ENCODE measurements at places on chromosomes 16 and 17.
A peak's percentile ranks its signal among the peaks of the same experiment; 100 is the strongest.

- DNase-seq: no peak
Measured at GRCh38 chr16:3004781-3005284, 7.9 kb upstream of the CLDN9 start.

DNA sequence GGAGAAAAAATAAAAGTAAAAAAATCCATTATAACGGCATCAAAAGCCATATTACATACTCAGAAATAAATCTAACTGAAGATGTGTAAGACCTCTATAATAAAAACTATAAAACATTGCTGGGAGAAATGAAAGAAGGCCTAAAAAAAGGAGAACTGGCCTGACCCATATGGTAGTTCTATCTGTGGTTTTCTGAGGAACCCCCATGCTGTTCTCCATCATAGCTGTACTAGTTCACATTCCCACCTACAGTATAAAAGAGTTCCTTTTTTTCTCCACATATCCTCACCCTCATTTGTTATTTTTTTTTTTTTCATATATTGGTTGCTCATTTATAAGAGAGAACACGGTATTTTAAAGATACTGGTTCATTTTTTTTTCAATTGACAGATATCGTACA is 191.8 kb downstream of the STX8 start:
- no peak for DNase-seq

DNA sequence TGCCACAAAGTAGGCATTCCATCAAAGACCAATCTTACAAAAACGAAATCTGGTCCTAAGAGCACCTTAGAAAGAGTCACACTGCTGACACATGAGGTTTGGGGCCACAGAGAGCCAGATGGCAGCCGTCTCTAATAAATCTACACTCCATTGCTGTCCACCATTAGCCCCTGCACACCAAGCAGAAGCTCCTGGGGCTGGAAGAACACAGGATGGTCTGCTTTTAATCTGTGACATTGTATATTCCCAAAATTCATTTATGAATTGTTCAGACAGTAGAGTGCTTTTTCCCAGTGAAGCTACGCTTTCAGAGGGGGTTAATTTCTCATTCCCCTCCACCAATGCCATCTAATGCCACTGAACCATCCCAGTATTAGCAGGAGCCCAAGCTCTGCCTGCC is 1.6 kb downstream of the CYB561 start:
- no peak for DNase-seq

DNA sequence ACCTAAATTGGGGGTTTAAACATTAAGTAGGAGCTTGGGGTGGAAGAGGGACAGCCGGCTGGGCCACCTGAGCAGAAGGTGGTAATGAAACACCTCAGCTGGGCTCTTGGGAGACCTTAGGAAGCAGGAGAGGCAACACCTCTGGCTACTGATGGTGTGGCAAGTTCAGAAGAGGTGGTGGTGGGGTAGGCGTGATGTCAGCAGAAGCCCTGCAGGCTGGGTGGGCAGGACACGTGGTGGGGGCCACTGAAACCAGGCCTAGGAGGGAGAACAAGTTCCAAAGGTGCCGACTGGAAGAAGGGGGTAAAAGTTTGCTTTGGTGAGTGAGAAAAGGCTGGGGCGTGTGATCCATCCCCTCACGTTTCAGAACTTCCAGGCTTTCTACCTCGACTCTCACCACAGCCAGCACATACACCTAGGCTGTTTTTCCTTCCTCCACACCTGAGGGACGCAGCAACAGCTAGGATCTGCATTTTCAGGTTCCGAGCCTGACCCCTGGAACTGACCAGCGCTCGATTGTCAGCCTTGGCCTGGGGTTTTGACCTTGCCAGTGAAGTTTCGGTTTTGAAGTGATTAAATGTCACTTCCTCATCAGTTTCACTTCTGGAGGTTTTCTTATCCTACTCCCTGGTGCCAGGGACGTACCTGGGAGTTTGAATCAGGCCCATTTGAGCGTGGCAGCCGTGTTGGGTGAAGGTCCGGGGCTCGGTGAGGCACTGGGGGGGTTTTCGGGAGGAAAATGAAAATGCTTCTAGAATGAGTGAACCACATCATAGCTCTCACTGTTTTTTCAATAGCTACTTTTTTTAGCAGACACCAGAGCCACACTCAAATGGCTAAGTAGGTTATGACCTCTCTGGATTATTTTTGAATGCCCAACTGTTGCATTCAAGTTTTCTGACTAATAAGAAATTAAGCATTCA is 10.0 kb downstream of the SNN start:
- no peak for DNase-seq

- no peak for DNase-seq
Measured at GRCh38 chr17:78384479-78385175, 6.2 kb downstream of the PGS1 start.

- DNase-seq: no peak
Measured at GRCh38 chr17:79202480-79202879, 127.9 kb downstream of the ENGASE start.

GRCh38 chr17:29682054-29682453 is 59.3 kb upstream of the CORO6 start:
- DNase-seq: no peak

DNA sequence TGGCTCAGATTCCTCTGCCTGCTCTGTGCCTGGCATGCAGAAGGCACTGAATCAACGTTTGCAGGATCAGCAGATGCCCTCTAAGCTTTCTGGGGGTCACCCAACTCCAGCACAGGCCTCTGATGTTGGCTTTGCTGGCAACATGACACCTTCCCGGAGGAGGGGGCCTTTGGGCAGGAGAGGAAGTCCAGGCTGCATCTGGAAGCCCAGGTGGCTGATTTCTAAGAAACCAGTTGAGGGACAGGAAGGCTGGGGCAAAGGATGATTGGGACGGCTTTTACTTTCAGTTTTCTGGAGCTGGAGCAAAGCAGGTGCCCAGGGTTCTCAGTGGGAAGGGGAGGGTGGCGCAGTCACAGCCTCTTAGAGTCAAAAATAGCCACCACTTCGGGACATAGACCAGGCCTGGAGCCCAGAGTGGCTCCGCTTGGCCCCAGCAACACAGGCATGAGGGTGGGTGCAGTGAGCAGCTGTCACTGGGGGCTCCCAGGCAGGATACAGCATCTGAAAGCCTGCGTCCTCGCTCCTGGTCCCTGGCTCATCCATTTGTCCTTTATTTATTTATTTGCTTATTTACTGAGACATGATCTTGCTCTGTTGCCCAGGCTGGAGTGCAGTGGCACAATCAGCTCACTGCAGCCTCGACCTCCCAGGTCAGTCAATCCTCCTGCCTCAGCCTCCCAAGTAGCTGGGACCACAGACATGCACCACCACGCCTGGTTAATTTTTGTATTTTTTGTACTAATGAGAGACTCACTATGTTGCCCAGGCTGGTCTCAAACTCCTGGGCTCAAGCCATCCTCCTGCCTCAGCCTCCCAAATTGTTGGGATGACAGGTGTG is 15.1 kb downstream of the SOCS1 start:
- DNase-seq: no peak

DNA sequence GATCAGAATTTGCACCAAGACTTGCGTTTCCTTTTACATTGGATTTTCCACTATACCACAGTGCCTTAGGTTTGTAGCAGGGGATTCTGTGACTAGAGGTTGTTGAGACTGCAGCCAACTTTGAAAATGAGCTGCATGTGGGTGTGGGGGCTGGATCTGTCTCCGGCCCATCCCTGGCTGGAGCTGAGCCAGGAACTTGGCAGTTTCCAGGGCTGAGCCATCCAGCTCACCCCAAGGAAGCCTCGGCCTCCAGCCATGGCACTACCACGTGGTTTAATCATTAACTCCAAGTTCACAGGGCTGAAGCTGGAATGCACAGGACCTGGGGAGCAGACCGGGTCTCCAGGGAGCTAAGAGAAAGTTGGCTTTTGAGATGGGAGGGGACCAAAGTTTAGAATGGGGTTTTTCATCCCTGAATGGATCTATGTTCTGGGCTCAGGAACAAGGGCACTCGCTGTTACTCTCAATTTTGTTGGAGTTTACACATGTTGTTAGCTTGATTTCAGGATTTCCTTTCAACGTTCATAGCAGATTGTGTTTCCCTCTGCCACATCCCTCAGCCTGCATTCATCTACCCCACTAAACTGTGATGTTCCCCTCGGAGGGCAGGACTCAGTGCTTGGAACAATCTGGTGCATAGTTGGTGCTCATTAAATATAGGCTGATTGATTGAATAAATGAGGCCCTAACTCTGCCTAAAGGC is 42.3 kb upstream of the HNF1B start:
- DNase-seq: peak; percentile 97

DNA sequence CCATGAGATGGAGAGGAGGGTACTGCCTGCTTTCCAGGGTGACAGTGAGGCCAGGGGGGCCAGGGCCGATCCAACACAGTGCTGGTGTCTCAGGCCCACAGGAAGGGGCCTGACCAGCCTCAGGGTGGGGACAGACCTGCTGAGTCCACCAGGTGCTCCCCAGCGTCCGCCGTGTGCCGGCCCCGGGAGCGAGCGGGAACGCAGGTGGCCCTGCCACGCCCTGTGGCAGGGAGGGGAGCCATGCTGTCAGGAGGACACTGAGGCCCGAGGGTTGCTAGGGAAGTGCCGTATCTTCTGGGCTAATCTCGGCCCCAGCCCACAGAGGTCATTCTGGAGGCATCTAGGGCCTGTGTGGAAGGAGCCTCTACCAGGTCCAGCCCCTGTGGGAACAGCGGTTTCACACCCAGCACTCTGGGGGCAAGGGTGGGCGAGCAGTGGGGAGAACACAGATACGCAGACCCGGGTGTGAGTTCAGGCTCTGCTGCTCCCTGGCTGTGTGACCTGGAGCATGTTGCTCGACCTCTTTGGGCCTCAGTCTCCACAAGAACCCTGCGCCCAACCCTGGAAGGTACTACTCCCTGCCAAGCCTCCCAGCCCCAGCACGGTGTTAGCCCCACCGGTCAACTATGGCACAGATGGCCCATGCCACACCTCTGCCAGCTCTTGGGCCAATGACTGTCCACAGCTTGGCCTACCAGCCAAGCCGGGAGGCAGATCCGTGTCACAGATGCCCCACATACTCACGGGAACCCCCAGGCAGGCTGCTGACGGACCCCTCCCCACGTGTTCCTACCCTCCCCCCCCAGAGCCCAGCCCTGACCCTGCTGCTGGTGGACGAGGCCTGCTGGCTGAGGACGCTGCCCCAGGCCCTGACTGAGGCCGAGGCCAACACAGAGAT is 43.9 kb upstream of the ZC3H18 start:
- DNase-seq: no peak

GRCh38 chr17:44105941-44106340 is 17.5 kb downstream of the HDAC5 start:
- no peak for DNase-seq

GRCh38 chr16:72936408-72936807 is 111.5 kb downstream of the ZFHX3 start:
- no peak for DNase-seq

DNA sequence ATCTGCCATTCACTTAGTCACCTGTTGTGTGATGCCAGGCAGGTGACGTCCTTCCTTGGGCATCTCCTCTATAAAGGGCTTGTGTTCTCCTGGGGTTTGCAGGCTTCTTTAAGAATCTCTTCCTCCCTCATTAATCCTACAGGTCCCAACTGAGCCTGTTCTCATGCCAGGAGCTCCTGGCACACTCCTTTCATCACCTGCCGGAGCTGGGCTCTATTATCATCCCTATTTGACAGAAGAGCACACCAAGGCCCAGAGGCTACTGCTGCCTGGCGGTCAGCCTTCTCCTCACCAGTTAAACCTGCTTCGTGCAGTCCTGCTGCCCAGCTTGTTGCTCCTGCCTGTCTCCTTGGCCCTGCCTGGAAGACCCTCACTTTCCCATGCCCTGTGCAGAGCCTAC is 51.2 kb downstream of the RAI1 start:
- no peak for DNase-seq

- DNase-seq: no peak
Measured at GRCh38 chr17:7997186-7997585, 5.2 kb upstream of the GUCY2D start.

DNA sequence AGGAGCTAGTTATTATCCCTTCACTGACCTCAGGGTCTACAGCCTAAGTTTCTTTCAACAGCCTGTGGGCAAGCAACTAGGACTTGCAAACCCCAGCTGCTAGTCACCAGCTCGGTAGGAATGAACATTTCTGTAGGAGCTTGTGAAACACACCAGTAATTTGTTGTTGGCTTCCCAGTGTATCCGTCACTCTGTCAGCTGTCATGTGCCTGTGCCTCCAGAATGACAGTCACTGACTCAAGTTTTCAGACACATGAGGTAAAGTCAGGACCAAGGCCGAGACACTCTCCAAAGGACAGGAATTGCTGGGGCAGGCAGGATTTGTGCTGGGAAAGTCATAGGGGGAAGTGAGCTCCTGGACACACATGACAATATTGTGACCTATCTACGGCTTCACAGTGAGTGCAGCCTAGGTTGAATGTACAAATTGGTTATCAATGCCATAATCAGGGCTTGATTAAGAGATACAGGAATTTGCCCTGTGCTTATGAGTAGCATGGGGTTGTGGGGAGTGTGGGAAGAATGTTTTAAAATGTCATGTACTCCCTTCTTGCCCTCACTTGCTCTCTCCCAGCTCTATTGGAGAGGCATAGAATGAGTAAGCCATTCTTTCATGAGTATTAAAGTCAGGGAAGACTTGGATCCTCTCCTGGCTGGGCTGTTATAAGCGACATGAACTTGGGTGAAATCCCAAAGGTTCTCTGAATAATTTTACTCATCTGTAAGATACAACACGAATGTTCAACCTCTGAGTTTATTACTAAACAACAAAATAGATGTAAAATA is 391.4 kb downstream of the UTP18 start:
- no peak for DNase-seq

DNA sequence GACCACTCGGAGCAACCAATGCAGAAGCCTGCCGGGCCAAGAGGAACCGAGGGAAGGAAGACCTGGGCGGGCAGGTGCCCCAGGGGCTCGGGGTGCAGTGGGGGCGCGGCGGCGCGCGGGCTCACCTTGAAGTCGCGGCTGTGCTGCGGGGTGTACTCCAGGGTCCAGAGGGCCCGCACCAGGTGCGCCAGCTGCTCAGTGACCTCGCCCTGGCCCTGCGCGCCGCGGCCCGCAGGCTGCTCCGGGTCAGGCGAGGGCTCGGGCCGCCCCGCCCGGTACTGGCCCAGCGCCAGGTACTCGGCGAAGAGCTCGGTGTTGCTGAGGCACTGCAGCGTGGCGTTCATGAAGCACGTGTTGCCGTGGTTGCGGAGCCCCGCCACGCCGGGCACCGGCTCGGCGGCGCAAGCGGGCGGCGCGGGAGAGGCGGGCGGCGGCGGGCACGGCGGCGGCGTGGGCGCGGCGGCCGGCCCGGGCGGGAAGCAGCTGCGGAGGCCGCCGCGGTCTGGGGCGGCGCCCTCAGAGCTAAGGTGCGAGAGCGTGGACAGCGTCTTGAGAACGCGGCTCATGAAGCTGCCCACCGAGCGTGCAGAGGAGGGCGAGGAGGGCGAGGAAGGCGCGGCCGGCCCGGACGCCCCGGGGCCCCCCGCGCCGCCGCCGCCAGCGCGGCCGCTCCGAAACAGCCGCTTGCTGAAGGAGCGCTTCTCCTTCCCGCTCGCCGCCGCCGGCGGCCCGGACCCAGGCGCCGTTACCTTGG is 562 bp downstream of the USP31 start:
- no peak for DNase-seq

GRCh38 chr17:13917634-13918033 is 151.7 kb upstream of the COX10 start:
- DNase-seq: no peak

- DNase-seq: no peak
Measured at GRCh38 chr16:17776888-17777287, 306.1 kb upstream of the XYLT1 start.

Measured in renal cortical epithelial cell (primary cell).